ENCODE measurements at places on chromosomes 3 and 15.

DNA sequence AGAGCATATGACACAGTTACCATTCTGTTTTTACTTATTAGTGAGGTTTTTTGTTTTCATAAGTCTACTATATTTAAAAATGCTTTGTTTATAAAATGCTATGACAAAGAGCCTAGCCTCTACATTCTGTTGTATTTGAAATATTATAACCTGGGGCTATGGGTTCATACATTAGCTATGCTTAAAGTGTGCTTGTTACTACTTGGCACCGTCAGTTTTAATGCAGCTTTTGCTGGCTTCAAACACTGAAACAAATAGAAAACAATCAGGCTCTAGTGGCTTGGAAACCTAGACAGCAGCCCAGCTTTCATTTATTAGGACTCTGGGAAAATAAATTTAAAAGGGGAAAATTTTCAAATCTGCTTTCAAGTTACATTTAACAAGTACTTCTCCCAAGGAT, 635.9 kb downstream of the CADM2 start:
- no peak for DNase-seq

GRCh38 chr15:43189296-43189695, 4.1 kb downstream of the CCNDBP1 start:
- no peak for DNase-seq

GRCh38 chr3:193963808-193964516, 172.0 kb upstream of the HES1 start:
- DNase-seq = no peak

- no peak for DNase-seq
Measured at GRCh38 chr3:16211176-16211904, 36.9 kb downstream of the GALNT15 start.

- DNase-seq = no peak
Measured at GRCh38 chr3:114660124-114660523, 366.3 kb downstream of the TIGIT start.

DNA sequence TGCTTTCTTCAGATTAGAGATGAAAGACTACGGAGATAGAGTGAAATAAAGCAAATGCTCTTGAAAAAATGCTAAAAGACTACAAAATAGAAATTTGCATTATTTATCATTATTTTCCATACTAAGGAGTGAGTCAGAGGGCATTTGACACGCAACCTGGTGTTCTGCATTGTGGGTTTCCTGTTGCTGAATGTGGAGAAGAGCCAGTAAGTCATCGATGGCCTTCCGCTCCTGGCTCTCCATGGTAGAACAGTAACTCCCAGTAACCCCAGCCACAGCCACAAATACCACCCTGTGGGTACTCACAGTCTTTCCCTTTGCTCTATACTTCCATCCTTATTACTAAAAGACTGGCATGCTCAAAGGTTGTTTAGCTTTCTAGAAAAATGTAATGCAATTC, 61.5 kb downstream of the CGGBP1 start:
- peak; percentile 4 for DNase-seq

DNA sequence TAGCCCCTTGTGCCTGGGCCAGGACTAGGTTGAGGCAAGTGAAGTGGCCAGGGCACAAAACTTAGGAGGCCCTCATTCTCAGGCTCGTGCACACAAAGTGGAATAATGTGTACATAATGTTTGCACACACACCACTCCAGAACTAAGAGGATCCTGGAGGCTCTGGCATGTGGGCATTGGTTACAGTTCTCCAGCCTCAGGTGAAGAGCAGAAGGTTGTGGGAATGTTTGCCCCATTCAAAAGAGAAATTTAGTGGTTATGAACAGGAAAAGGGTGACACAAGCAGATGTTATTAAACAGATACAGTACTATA, 31.3 kb downstream of the ASB7 start:
- DNase-seq = no peak

DNA sequence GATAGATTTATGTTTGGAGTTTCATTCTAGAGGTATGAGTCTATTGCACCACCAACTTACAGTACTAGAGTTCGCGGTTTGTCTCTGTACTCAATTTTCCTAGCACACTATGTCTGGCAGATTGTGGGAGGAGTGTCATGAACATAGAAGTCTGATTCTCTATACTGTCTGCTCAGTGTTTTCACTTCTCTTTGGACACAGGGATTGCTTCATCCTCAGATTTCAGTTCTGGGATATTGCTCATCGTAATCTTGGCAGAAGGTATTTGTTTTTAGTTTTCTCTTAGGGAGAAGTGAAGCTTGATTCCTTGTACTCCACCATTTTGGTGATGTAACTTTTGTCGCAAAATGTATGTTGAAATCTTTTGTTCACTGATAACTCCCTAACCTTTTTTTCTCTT, 27.8 kb upstream of the AZI2 start:
- no peak for DNase-seq

- no peak for DNase-seq
Measured at GRCh38 chr3:120177707-120178306, 83.6 kb upstream of the GSK3B start.

DNA sequence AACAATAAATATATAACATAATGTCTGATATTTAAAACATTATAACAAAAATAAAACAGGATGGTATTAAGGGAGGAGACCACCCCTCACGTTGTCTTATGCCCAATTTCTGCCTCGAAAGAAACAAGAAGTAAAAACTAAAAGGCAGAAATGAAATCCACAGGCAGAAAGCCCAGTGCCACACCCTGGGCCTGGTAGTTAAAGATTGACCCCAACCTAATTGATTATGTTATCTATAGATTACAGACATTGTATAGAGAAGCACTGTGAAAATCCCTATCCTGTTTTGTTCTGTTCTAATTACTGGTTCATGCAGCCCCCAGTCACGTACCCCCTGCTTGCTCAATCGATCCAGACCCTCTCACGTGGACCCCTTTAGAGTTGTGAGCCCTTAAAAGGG, 22.3 kb upstream of the ACP3 start:
- no peak for DNase-seq

DNA sequence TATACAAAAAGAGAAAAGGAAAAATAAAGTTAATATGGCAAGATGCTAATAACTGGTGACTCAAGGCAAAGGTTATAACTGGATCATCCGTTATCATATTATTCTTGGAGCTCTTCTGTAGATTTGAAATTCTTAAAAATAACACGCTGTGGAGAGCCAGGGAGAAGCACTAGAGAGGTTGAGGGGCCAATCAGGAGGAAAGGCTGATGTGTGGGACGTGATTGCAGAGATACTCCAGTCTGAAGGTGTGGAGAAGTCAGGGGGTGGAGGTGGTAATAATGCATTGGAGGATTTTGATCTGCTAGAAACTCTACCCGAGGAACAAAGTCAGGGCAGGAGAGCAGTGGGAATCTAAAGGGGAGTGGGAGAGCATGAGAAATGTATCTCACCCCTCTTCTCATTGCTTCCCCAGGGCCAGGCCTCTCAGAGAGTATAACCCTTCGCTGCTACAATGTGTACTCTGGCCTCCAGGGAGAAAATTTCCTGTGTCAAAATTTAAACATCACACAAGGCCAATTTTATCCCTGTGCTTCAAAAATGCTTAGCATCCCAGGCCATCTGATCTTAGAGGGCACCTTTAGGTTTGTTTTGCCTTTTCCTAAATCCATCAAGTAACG, 211.5 kb upstream of the SEMA6D start:
- DNase-seq = no peak

- DNase-seq = no peak
Measured at GRCh38 chr15:54987881-54988280, 208.9 kb downstream of the RSL24D1 start.

DNA sequence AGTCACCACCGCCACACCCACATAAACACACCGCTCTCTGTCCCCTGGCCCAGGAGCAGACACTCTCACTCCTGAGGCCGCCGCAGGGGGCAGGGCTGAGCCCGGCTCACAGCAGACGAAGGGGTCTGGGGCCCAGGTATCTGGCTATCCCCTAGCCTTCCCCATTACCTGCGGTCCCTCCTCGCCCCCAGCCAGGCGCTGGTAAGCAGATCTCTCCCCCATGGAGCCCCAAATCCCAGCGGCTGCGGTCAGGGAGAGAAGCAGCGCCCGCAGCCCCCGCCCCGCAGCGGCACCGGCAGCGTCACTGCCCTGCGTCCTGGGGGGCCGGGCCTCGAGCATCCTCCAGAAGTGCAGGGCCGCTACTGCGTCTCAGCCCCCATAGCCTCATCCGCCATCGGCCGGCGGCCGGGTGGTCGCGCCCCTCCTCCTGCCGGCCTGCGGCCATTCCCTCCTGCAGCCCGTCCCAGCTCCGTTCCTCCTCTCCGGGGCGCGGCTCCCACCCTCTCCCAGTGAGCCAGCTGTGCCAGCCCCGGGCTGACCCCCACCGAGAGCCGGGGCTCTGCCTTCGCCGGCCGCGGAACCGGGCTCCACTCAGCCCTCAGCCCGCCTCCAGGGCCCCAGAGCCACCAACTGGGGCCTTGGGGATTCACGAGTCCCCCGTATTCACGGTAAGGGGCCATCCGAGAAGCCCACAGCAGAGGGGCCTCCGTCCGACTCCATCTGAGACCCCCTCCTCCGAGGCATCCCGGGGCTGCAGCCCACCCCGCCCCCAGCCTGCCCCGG, 13.1 kb downstream of the TNK2 start:
- DNase-seq = peak; percentile 63

GRCh38 chr15:66228807-66229735, 24.5 kb downstream of the MEGF11 start:
- no peak for DNase-seq

GRCh38 chr3:43015991-43016865, 37.1 kb downstream of the GASK1A start:
- peak; percentile 41 for DNase-seq

DNA sequence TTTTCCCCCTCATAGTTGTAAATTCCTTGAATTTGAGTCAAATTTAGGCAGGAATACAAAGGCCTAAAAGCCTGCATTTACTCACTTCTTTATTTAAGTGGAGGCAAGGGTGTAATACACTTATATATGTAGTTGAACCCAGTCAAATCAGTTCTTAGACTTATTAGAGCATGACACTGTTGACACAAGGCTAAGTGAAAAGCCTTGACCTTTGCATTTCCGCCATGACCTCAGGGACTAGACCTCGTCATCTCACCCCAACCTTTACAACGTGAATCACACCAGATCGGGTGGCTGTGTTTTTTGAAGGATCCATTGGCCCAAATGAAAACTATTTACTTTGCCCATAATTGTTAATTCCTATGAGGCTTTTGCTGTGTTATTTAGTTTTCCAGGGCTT, 774.4 kb downstream of the ROBO1 start:
- DNase-seq = no peak

- no peak for DNase-seq
Measured at GRCh38 chr15:93332168-93332553, 243.2 kb upstream of the RGMA start.

DNA sequence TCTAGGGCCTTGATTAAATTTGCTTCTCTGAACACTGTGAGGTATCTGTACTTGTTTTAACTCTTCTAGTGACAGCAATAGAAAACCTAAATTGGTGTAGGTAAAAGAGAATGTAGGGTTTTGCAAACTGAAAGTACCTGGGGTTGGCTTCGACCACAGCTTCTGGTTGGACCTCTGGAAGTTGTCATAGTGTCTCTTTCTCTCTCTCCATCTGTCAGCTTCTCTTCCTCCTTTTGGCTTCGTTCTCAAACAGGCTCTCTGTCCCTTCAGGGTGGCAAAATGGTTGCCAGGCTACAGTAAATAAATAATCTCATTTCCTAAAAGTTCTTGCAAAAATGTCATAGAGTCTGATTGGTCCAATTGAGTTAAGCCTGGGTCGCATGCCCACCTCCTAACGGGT, 149.3 kb upstream of the CTDSPL start:
- no peak for DNase-seq

DNA sequence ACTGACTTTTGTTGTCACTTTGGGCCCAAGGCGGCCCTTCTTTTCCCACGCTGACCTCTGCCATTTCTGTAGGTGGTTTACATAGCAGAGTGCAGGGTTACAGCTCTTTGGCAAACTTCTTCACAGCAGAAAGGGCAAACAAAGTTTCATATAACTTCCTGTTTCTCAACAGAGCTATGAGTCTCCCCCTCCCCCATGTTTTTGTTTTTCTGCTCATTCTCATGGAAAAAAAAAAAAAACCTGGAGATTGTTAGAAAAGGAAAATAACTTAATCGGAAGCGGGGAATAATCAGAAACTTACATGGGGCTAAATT, 342.0 kb upstream of the NR2F2 start:
- DNase-seq = no peak

DNA sequence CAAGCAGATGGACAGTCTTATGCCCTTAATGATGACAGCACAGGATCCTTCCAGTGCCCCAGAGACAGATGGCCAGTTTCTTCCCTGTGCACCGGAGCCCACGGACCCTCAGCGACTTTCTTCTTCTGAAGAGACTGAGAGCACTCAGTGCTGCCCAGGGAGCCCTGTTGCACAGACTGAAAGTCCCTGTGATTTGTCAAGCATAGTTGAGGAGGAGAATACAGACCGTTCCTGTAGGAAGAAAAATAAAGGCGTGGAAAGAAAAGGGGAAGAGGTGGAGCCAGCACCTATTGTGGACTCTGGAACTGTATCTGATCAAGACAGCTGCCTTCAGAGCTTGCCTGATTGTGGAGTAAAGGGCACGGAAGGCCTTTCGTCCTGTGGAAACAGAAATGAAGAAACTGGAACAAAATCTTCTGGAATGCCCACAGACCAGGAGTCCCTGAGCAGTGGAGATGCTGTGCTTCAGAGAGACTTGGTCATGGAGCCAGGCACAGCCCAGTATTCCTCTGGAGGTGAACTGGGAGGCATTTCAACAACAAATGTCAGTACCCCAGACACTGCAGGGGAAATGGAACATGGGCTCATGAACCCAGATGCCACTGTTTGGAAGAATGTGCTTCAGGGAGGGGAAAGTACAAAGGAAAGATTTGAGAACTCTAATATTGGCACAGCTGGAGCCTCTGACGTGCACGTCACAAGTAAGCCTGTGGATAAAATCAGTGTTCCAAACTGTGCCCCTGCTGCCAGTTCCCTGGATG, 198.7 kb downstream of the AKAP13 start:
- DNase-seq = no peak

- no peak for DNase-seq
Measured at GRCh38 chr3:8488411-8488810, 13.2 kb upstream of the LMCD1 start.

DNA sequence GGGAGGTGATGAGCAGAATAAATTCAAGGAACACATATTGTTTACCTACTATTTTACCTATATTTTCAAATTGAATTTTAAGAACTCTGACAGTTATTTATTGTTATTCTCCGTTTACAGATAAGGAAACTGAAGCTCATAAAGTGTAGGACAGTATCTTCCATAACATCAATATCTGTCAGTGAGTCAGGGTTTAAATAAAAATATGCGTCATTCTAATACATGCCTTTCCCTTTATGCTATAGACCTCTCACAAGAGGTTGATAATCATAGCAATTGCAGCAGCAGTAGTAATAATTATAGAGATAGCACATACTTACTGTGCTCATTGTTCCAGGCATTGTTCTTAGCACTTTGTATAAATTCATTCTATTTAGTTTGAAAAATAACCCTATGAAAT, 101.1 kb downstream of the EPHA6 start:
- DNase-seq = no peak

- peak; percentile 61 for DNase-seq
Measured at GRCh38 chr3:15667484-15667883, 65.9 kb downstream of the BTD start.

- no peak for DNase-seq
Measured at GRCh38 chr15:74709011-74709410, 13.2 kb upstream of the EDC3 start.
